ENCODE measurements at places on chromosomes 7 and 10.

- no peaks in the 10 kb centered on the region for H3K27me3 ChIP-seq
- DNase-seq, result no peak
- H3K4me3 ChIP-seq, result no peak overlapping the region
- no peak overlapping the region for H3K27ac ChIP-seq
Measured at GRCh38 chr7:82726038-82726800, 282.6 kb upstream of the CACNA2D1 start.

DNA sequence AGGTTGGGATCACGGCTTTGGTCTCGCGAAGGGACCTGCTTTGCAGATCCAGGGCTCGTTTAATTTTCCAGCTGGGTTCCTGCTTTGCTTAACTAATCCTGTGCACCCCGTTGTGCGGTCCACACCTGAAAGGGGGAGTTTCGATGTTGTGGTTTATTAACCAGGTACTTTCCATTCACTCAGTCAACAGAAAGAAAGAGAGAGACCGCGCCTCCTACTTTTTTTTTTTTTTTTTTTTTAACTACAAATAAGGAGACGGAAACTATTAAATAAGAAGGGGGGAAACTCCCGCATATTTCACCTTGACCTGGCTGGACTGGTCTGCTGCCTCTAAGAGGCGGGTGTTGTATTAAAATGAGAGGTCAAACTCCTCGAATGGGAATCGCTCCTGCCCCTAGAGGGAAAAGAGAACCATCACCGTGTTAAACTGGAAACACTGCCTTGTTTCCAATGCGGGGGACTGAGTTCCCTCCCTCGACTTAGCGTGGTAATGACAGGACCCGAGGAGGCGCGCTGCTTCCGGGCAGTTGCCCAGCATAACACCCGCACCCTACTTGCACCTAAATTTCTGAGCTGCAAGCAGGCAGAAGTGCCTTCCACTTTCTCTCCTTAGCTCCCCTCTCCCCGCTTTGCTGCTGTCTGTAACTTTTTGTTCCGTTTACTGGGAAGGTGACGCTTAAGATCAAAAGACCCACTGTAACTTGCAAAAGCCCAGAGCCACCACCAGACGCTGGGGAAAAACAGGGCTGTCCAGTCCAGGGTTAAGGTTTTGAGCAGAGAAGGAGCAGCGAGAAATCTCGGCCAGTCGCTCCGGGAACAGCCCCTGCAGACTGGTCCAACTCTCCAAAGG, 1.1 kb upstream of the ITGB8 start:
- peak; percentile 89 for DNase-seq
- peak overlapping the region; percentile 89 for H3K4me3 ChIP-seq
- H3K4me1 ChIP-seq, result no peaks in the 10 kb centered on the region
- H3K27ac ChIP-seq, result peak overlapping the region; percentile 95

- no peaks in the 10 kb centered on the region for H3K4me1 ChIP-seq
- peak overlapping the region; percentile 54 for H3K27ac ChIP-seq
- H3K4me3 ChIP-seq, result peak overlapping the region; percentile 42
- H3K36me3 ChIP-seq, result no peaks in the 10 kb centered on the region
Measured at GRCh38 chr7:107043921-107044346, 571 bp upstream of the PRKAR2B start.

- peaks cover 25% of the 10 kb centered on the region for H3K4me1 ChIP-seq
- no peak overlapping the region for H3K27ac ChIP-seq
- H3K4me3 ChIP-seq, result no peak overlapping the region
- no peak for DNase-seq
- no peaks in the 10 kb centered on the region for H3K36me3 ChIP-seq
Measured at GRCh38 chr10:74750848-74751274, 75.5 kb upstream of the KAT6B start.

- H3K4me1 ChIP-seq, result peaks cover 12% of the 10 kb centered on the region
- no peaks in the 10 kb centered on the region for H3K27me3 ChIP-seq
- no peaks in the 10 kb centered on the region for H3K36me3 ChIP-seq
- H3K27ac ChIP-seq, result peak overlapping the region; percentile 25
- DNase-seq, result peak; percentile 76
- H3K4me3 ChIP-seq, result peak overlapping the region; percentile 31
Measured at GRCh38 chr7:4631380-4632179, 50.5 kb upstream of the FOXK1 start.

DNA sequence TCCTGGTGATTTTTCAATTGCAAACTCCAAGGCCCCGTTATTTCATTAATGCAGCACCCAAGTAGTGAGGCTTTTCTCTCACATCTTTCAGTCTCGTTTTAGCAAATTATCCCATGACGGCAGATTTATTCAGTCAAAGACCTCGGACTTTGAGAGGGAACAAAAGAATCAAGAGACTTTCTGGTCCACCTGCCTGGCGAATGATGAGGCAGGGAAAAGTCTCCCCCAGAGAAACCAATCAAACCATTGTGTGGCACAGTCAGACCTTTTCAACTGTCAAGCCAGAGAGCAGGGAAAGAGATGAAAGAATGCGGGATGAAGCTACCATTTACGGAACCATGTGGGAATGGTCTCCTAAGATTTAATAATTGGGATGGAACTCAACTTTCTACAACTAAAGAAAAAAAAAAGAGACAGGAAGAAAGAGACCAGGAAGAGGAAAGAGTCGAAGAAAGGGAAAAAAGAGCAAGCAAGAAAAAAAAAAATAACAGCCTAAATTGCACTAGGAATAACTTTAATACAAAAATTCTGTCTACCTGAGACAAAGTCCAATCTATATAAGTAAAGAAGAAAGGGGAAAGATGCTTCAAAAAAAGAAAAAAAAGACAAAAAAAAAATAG, 22.8 kb downstream of the GLI3 start:
- no peak overlapping the region for H3K4me3 ChIP-seq
- H3K27ac ChIP-seq, result no peak overlapping the region
- no peaks in the 10 kb centered on the region for H3K36me3 ChIP-seq

DNA sequence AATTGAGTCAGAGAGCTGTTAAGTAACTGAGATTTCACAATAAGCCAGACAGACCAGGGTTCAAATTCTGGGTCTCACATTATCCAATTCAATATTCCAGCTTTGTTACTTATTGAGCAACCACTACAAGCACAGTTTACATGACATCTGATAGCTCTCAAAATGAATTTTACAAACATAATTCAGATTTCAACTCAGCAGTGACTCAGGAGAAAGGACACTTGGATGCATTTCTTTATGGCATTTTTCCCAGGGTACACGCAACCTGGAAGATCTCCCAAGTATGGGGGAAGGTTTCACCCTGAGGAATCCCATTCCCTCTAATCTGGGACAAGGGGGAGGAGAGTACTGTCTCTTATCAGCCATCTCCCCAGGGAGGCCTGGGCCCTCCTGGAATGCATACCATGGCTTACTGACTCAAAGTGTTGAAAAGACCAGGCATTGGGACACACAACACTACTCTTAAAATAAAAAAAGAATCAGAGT, 102.4 kb downstream of the CFTR start:
- no peak for DNase-seq
- no peaks in the 10 kb centered on the region for H3K27me3 ChIP-seq
- H3K27ac ChIP-seq, result no peak overlapping the region
- H3K36me3 ChIP-seq, result no peaks in the 10 kb centered on the region

DNA sequence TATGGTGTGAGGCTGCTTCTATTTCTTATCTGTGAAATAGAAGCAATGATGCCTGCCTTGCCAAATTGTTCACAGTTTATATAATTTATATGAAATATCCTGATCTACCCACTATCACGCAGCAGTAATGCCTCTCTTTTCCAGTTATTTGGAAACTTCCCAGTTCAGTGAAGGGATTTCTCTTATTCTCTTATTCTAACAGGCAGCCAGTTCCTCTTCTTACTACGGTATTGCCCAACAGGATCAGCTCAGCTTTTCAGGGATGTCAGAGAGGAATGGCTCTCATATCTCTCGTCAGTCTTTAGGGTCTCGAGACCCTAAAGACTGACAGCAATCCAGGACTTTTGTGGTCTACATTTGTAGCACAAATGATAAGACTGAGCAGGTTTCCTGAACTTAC, 215.6 kb downstream of the CREB5 start:
- H3K4me3 ChIP-seq, result no peak overlapping the region
- peaks cover 9% of the 10 kb centered on the region for H3K4me1 ChIP-seq
- H3K27ac ChIP-seq, result no peak overlapping the region
- H3K36me3 ChIP-seq, result no peaks in the 10 kb centered on the region
- H3K27me3 ChIP-seq, result no peaks in the 10 kb centered on the region

DNA sequence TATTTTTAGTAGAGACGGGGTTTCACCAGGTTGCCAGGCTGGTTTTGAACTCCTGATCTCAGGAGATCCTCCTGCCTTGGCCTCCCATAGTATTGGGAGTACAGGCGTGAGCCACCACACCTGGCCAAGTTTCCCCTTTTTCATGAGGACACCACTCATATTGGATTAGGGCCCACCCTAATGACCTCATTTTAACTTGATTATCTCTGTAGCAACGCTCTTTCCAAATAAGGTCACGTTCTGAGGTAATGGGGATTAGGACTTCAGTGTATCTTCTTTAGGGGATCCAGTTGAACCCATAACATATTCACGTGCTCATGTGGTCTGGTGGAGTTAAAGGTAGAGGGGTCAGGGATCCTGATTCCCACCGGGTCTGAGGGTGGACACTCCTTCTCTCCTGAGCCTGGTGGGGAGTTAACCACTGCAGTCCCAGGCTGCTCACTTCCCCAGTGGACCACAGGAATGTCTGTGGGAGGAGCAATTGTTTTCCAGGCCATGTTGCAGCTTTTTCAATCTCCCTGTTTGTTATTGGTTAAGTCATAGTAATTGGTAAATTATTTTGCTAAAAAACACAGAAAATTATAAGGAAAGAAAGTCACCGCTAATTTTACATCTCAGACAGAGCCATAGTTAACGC, 130.5 kb downstream of the GRK5 start:
- peaks cover 3% of the 10 kb centered on the region for H3K36me3 ChIP-seq
- H3K4me3 ChIP-seq, result no peak overlapping the region
- DNase-seq, result no peak
- H3K4me1 ChIP-seq, result peaks cover 45% of the 10 kb centered on the region

DNA sequence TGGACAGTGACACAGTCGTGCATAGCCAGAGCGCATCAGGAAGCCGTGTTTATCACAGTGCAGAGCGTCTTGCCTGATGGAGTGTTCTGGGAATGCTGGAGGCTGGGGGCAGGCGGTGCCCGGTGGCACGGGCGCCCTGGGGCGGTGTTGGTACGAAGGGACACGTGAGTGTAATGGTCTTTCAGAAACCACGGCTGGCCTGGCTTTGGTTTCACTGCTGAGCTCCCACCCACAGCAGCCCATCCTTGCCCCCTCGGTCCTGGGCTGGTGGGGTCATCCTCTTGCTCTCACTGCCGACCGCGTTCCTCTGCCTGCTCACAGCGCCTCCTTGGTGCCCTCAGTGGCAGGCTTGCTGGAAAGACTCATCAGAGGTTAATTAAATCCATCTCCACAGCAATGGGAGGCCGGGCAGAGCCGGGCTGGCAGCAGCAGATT, 50.6 kb downstream of the NKX6-2 start:
- H3K4me1 ChIP-seq, result peaks cover 54% of the 10 kb centered on the region
- peaks cover 7% of the 10 kb centered on the region for H3K27me3 ChIP-seq
- H3K27ac ChIP-seq, result peak overlapping the region; percentile 1
- peak; percentile 60 for DNase-seq

GRCh38 chr7:30900803-30901362, 10.8 kb upstream of the AQP1 start:
- H3K27ac ChIP-seq, result no peak overlapping the region
- H3K27me3 ChIP-seq, result peaks cover 3% of the 10 kb centered on the region
- H3K4me3 ChIP-seq, result no peak overlapping the region

DNA sequence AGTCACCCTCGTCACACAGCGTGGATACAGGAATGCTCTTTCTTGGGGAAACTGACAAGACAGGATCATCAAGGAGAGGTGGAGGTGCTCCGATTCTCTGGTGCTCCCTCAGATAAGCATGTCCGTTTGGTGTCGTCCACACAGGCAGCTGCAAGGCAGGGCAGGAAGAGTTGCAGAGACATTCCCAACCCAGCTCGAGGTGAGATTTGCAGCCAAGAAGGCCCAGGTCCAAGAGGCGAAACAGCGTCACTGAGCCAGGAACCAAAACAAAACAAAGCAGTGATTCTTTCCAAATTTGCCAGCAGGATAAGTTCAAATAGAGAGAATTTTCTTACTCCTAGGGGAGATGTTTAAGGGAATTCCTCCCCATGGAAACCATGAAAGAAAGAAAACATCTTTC, 386.5 kb upstream of the PFKP start:
- no peaks in the 10 kb centered on the region for H3K27me3 ChIP-seq
- no peaks in the 10 kb centered on the region for H3K36me3 ChIP-seq
- no peak overlapping the region for H3K4me3 ChIP-seq
- peak; percentile 5 for DNase-seq

- peaks cover 3% of the 10 kb centered on the region for H3K4me1 ChIP-seq
- peaks cover 15% of the 10 kb centered on the region for H3K36me3 ChIP-seq
- no peak overlapping the region for H3K27ac ChIP-seq
- no peak for DNase-seq
- no peaks in the 10 kb centered on the region for H3K27me3 ChIP-seq
- no peak overlapping the region for H3K4me3 ChIP-seq
Measured at GRCh38 chr7:44971188-44971901, 7.5 kb downstream of the MYO1G start.

- H3K4me3 ChIP-seq, result no peak overlapping the region
- H3K4me1 ChIP-seq, result peaks cover 50% of the 10 kb centered on the region
- H3K36me3 ChIP-seq, result peaks cover 2% of the 10 kb centered on the region
- peaks cover 5% of the 10 kb centered on the region for H3K27me3 ChIP-seq
- peak; percentile 31 for DNase-seq
Measured at GRCh38 chr7:30893357-30893756, 18.3 kb upstream of the AQP1 start.

DNA sequence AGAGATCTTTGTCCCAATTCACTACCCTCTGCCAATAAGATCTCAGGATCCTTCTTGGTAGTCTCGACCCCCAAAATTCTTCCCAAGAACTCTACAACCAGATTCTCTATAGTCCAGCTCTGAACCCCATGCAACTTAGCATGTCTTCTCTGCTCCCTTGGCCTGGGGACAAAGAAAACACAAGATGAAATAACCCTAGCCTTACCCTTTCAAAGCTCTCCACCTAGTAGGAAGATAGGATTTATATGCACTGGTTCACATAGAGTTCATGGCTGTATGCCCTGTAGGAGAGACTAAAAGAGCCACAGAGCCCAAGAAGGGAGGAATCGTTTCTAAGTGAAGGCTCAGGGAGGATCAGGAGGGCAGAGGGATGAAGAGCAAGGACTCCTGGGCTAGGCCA, 96.1 kb downstream of the PPP1R3C start:
- H3K4me1 ChIP-seq, result no peaks in the 10 kb centered on the region
- DNase-seq, result no peak
- H3K4me3 ChIP-seq, result no peak overlapping the region
- no peak overlapping the region for H3K27ac ChIP-seq
- H3K27me3 ChIP-seq, result no peaks in the 10 kb centered on the region
